ENCODE measurements at places on chromosomes 3 and 15.

GRCh38 chr15:58734859-58735258 is 14.6 kb downstream of the ADAM10 start:
- DNase-seq = no peak

DNA sequence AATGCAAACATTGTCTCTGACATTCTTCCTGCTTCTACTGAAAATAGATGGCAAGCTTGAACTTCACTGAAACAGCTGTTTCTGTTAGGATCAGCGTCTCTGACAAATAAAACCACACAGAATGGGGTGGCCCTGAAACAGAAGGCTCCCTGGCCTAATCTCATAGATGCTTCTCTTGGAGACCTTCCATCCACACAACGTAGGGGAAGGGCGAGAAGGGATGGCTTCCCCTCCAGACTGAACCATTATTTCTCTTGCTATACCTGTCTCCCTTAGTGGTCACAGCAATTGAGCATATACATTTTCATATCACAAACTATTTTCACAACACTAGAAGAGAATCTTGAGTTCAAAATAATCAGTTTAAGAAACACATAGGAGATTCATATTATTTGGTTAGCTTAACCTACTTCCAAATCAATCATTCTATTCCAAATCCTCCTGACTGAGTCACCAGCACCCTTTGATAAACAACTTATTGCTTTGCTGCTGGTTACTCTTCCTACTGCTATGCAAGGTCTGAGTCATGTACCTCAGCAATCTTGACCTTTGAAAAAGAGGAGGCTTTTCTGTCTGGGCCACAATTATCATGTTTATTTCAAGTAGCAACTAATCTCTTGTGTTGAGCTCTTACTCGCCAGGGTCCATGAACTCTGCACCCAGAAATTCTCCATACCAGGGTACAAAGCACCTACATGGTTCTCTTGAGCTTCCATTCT is 45.5 kb downstream of the CBLB start:
- DNase-seq = no peak

GRCh38 chr15:29078541-29078940 is 191.1 kb downstream of the NSMCE3 start:
- no peak for DNase-seq

GRCh38 chr15:67927501-67928168 is 87.8 kb upstream of the RNU6-1 start:
- DNase-seq = no peak

GRCh38 chr3:20145874-20146273 is 40.1 kb downstream of the SGO1 start:
- no peak for DNase-seq

DNA sequence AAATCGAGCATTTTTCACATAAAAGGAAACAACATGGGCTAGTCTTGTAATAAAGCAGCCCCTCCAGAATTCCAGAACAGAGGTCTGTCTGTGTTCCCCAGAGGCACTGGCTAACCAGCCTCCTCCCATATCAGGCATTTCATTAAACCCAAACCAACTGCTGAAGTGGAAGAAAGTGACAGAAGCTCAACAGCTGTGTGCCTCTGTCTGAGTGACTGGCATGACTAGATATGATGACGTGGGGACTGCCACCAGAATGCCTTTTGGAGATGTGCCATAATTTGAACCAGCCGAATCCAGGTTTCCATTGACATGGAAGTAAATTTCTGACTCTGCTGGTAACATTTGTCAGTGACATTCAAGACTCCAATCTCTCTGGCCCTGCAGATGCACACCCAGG is 8.7 kb downstream of the LIMD1 start:
- no peak for DNase-seq

DNA sequence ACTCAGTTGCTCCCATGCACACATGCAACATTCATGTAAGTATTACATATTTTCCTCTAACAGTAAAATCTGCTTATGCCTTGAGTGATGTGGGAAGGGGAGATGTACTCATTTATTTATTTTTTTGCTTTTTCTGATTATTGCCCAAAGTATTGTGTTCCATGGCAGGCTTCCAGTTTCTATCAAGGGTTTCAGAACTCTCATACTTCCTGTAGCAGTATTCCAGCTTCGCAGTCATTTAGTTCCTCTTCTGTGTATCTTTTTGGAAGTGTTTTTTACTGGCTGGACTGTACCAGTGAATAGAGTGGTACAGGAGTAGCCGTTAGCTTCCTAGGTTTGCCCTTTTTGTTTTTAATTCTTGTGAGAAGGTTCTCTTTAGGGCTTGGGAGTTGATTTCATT is 26.9 kb downstream of the RAB11A start:
- DNase-seq = no peak

- no peak for DNase-seq
Measured at GRCh38 chr15:60928210-60928609, 300.9 kb downstream of the RORA start.

DNA sequence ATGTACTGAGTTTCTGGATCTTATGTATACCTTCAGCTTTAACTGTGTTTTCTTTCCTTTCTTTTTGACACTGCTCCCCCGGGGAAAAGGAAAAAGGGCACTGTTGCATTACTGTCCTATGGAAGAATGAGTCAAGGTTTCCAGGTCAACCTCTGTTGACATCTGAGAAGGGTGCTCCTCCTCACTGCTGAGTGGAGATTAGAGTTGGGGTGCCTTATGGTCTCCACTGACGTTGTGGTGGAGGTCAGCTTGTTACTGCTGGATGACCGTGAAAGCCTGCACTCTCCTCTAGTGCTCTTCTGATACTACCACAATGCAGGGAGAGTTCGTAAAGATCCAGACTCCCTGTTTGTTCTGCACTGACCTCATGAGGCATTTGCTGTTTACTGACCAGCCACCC is 252.1 kb upstream of the GRM7 start:
- DNase-seq = no peak

DNA sequence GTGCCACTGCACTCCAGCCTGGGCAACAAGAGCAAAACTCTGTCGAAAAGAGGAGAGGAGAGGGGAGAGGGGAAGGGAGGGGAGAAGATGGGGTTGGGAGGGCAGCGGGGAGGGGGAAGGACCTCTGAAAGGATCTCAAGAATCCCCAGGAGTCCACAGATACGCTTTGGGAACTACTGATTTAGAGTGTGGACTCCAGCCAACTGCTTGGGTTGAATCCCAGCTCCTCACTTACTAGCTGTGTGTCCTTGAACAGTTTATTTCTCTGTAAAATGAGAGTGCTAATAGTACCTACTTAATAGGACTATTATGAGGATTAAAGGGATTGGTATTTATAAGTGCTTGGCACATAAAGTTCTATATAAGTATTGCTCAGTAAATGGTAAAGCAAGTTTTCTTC is 45.0 kb upstream of the FAH start:
- DNase-seq = no peak

GRCh38 chr15:85116066-85116465 is 134.4 kb downstream of the PDE8A start:
- DNase-seq = no peak

DNA sequence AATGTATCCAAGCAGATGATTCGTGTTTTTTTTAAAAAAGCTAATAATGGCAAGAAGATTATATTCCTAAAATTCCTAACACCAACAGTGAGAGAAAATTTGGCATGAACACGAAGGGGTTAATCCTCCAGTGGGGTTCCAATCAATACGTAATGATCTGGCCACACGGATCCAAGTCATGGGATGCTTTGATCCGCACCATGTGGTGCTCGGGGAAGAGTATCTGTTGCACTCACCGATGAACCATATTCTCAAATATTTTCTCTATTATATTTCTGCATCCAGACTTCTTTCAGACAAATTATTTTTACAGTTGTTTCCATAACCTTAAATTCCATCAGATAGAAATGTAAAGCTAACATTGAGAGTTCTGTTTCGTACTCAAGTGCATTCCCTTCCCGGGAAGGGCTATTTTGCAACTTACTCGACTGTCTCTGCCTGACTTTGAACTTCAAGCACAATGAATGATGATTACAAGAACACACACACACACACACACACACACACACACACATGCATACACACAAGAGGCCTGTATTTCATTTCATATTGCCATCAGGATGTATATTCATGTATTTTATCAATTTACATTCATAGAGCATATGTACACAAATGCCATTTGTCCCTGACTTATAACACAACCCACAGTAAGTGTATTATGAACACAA is 567.2 kb downstream of the FOXP1 start:
- no peak for DNase-seq

DNA sequence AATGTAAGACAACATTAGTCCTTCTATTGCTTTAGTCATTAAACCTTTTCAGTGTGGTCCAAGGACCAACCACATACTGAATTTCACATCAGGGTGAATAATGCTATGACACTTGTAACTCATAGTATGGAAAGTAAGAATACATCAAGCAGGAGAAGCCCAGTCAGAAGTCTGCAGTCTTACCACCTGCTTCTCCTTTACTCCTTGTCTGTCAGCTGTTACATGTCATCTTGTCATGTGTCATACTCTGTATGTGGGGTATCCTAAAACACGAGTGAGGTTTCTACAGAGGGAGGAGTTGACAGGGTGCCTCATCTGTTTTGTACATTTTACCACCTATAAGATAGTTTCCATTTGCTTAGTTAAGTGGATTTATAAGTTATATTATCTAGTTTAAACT is 32.8 kb upstream of the EID1 start:
- DNase-seq = no peak

GRCh38 chr15:88844749-88845386 is 41.6 kb downstream of the ACAN start:
- no peak for DNase-seq

- DNase-seq = no peak
Measured at GRCh38 chr3:52069135-52069534, 12.8 kb upstream of the DUSP7 start.

GRCh38 chr3:107589454-107589853 is 66.7 kb downstream of the BBX start:
- no peak for DNase-seq

GRCh38 chr3:83559082-83559481 is 1399.7 kb upstream of the CADM2 start:
- no peak for DNase-seq

DNA sequence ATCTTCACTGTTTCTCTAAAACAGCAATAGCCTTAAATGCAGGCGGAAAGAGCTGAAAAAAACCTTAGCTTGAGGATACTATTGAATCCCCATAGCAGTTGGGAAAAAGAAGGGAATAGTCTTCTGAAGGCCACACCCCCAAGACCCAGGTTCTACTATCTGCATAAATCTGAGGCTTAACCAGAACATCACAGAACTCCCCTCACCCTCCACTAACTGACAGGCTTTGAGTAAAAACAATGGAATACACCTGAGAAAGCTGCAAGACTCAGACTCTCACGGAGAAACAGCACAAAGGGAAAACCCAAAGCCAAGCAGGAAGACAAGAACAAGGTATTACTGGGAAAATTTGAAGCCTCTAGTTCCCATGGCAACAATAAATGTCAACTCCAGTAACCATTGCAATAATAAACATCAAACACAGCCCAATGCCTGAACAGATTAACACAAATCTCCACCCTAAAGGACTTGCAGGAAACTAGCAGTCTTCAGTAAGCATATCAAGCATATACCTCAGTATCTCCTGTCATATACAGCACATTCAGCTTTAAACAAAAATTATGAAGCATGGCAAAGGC is 56.4 kb downstream of the TMCC1 start:
- no peak for DNase-seq
